SJCRH30 (cell line): ENCODE measurements at places on chromosomes 3 and 15. TPM values are rescaled to one million over a fixed set of nuclear protein-coding genes. Genes with fewer than 3 reads are reported as not detected.

The CYP8B1 gene
- not detected in 2 replicates for total RNA-seq

The CRBN gene
- total RNA-seq: 35.3 and 37.4 TPM in 2 replicates

The GOLGA6L9 gene
- total RNA-seq: 4.7 and 7.3 TPM in 2 replicates

The GORASP1 gene
- 21.0 and 23.1 TPM in 2 replicates for total RNA-seq

The GUCA1C gene
- total RNA-seq: not detected in 2 replicates

The CEMIP gene
- 0.20 and 0.33 TPM in 2 replicates for total RNA-seq

DNA sequence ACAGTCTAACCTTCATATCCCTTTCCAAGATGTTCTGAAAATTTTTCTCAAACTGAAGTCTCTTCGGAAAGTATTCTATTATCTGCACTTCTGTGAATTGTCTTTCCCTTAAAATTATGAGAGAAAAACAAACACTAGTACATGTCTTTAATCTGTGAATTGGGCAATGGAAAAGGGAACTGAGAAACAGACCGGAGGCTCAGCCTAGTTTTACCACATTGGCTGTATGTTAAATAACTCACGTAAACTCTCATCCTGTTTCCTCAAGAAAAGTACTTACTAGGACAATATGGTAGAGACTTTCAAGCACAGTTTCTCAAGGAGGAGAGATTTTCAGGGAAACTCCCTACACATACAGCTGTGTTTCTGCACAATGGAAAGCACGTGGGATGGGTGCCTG, 982.2 kb upstream of the SEMA6D start:
- H3K27me3 ChIP-seq: 0 out of 2 replicates have a peak, but pooled peaks cover 4% of the 10 kb centered on the region
- H3K27ac ChIP-seq: no peak overlapping the region
- no peaks in the 10 kb centered on the region for H3K4me1 ChIP-seq

GRCh38 chr3:4800595-4800994, 178.6 kb upstream of the BHLHE40 start:
- H3K27ac ChIP-seq: no peak overlapping the region
- no peaks in the 10 kb centered on the region for H3K27me3 ChIP-seq
- DNase-seq: no peak
- H3K4me3 ChIP-seq: no peak overlapping the region

GRCh38 chr15:40929660-40930429, 705 bp downstream of the DLL4 start:
- H3K36me3 ChIP-seq: no peaks in the 10 kb centered on the region
- H3K27me3 ChIP-seq: peaks cover 27% of the 10 kb centered on the region
- peak; percentile 77 for DNase-seq
- H3K4me1 ChIP-seq: peaks cover 17% of the 10 kb centered on the region; the same call in 1 of the 2 replicates

DNA sequence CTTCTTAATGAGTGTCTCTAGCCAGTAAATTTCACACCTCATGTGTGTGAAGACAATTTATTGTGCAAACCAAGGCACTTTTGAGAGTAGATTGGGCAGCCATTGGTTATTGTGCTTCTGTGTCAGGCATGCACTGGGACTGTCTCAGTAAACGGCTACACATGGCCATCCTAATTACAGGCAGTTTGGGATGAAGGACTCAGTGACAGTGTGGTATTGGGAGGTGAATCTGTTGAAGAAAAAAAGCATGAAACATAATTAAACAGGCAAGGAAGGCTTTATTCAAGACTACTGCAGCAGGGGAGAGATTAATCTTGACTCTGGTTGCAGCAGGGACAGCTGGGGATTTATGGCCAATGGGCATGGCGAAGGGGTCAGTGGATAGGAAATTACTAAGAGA, 57.8 kb upstream of the NUDT16 start:
- no peaks in the 10 kb centered on the region for H3K4me1 ChIP-seq
- no peak overlapping the region for H3K27ac ChIP-seq
- no peak overlapping the region for H3K4me3 ChIP-seq
- H3K27me3 ChIP-seq: no peaks in the 10 kb centered on the region
- DNase-seq: no peak
- H3K36me3 ChIP-seq: no peaks in the 10 kb centered on the region

- H3K4me1 ChIP-seq: peaks cover 18% of the 10 kb centered on the region
- DNase-seq: no peak
- no peak overlapping the region for H3K27ac ChIP-seq
Observed at GRCh38 chr3:66265649-66266048, 44.8 kb downstream of the SLC25A26 start.

- no peak overlapping the region for H3K27ac ChIP-seq
- no peak for DNase-seq
- H3K4me3 ChIP-seq: no peak overlapping the region
Observed at GRCh38 chr3:119862616-119863015, 80.7 kb downstream of the NR1I2 start.

- no peak overlapping the region for H3K27ac ChIP-seq
- no peak overlapping the region for H3K4me3 ChIP-seq
- no peak for DNase-seq
- no peaks in the 10 kb centered on the region for H3K27me3 ChIP-seq
- H3K36me3 ChIP-seq: no peaks in the 10 kb centered on the region
Observed at GRCh38 chr3:4864503-4864902, 114.7 kb upstream of the BHLHE40 start.

DNA sequence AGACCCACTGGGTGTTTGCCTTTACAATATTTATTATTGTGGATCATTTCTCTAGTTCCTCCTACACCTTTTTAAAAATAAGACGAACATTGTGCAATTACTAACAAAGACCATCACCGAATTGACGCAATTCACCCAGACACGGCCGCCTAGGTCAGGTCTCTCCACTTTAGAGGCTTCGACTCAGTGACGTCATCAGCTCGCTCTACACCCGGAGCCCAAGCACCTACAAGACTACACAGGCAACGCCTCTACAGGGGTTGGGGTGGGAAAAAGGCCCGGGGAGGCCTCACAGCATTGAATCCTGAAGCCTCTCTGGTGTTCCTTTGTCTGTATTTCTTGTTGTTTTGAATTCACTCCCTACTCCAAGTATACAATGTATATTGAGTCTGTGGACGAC, 16.6 kb downstream of the ZIC4 start:
- no peak for DNase-seq
- H3K4me1 ChIP-seq: no peaks in the 10 kb centered on the region
- no peaks in the 10 kb centered on the region for H3K36me3 ChIP-seq
- no peaks in the 10 kb centered on the region for H3K27me3 ChIP-seq
- H3K4me3 ChIP-seq: no peak overlapping the region

DNA sequence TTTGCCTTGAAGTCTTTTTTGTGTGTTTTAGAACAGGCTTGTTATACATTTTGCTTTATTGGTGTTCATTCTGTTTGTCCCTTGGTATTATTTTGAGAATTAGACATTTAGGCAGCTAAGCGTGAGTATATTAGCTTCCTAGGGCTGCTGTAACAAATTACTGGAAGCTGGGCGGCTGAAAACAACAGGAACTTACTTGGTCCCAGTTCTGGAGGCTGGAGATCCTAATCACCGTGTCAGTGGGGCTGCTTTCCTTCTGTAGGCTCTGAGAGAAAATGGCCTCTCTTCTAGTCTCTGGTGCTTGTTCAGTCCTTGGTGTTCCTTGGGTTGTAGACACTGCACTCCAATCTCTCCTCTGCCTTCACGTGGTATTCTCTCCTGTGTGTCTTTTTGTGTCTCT, 142.3 kb downstream of the KLHL25 start:
- H3K4me1 ChIP-seq: peaks cover 6% of the 10 kb centered on the region
- no peaks in the 10 kb centered on the region for H3K27me3 ChIP-seq
- H3K4me3 ChIP-seq: no peak overlapping the region
- H3K36me3 ChIP-seq: peaks cover 24% of the 10 kb centered on the region
- DNase-seq: no peak

GRCh38 chr3:50950591-50950990, 275.9 kb downstream of the DOCK3 start:
- H3K4me3 ChIP-seq: no peak overlapping the region
- no peak overlapping the region for H3K27ac ChIP-seq
- H3K4me1 ChIP-seq: no peaks in the 10 kb centered on the region
- no peaks in the 10 kb centered on the region for H3K36me3 ChIP-seq
- no peaks in the 10 kb centered on the region for H3K27me3 ChIP-seq
- no peak for DNase-seq

- H3K27ac ChIP-seq: no peak overlapping the region
- H3K27me3 ChIP-seq: no peaks in the 10 kb centered on the region
- H3K36me3 ChIP-seq: no peaks in the 10 kb centered on the region
Observed at GRCh38 chr15:66870880-66871388, 168.9 kb downstream of the SMAD6 start.

- H3K27me3 ChIP-seq: no peaks in the 10 kb centered on the region
- H3K27ac ChIP-seq: no peak overlapping the region; the same call in 1 of the 2 replicates
- H3K36me3 ChIP-seq: no peaks in the 10 kb centered on the region
Observed at GRCh38 chr15:39884351-39884750, 35.7 kb downstream of the GPR176 start.

DNA sequence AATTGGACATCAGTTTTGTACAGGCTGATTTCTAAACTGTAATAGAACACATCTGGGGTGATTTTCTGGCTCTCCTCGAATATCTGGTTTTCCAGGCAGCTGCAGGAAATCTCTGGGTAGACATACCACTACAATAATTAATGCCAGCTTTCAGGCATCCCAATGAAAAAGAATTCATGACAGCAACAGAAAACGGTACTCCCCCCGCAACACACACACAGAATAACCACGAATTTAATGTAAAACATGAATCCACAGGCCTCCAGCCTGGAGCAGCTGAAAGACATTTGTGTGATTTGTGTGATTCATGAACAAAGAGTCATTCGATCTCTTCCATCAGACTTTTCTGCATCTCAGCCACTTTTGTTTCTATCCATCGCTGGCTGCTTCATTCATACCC, 262.2 kb downstream of the MAGI1 start:
- peak; percentile 51 for DNase-seq
- peaks cover 14% of the 10 kb centered on the region for H3K4me1 ChIP-seq
- H3K27me3 ChIP-seq: no peaks in the 10 kb centered on the region
- no peaks in the 10 kb centered on the region for H3K36me3 ChIP-seq

DNA sequence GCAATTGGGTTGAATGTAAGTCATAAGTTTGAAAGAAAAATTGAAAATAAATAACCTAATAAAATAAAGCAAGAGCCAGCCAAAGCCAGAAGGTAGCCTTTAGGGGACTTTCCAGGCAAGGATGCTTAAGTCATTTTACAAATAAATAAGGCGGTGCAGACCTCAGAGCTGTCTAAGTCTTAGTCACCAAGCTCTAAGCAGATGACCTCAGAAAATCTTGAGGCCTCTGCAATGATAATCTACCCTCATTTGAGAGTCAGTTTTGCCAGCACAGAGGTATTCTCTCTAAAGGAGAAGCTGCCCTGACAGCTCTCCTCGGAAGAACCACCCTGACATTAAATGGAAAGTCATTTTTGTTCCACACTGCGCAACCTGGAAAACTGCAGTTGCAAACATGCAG, 113.9 kb downstream of the OXNAD1 start:
- no peak for DNase-seq
- no peaks in the 10 kb centered on the region for H3K27me3 ChIP-seq
- peaks cover 17% of the 10 kb centered on the region for H3K4me1 ChIP-seq
- no peaks in the 10 kb centered on the region for H3K36me3 ChIP-seq

DNA sequence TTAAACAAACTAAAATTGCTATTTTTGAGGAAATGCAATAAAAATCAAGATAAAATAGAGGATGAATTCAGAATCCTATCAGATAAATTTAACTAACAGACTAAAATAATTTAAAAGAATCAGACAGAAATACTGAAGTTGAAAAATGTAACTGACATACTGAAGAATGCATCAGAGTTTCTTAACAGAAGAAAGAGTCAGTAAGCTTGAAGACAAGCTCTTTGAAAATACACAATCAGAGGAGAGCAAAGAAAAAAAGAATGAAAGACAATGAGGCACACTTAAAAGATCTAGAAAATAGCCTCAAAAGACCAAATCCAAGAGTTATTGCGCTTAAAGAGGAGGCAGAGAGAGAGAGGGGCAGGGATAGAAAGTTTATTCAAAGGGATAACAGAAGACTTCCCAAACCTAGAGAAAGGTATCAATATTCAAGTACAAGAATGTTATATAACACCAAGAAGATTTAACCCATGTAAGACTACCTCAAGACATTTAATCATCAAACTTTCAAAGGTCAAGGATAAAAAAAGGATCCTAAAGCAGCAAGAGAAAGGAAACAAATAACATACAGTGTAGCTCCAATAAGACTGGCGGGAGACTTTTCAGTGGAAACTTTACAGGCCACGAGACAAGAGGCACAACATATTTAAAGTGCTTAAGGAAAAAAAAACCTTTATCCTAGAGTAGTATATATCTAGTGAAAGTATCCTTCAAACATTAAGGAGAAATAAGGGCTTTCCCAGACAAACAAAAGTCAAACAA, 24.7 kb downstream of the PEAK1 start:
- no peak overlapping the region for H3K27ac ChIP-seq
- no peak for DNase-seq
- H3K4me1 ChIP-seq: no peaks in the 10 kb centered on the region
- no peaks in the 10 kb centered on the region for H3K36me3 ChIP-seq
- H3K4me3 ChIP-seq: no peak overlapping the region

- H3K27me3 ChIP-seq: no peaks in the 10 kb centered on the region
- no peak overlapping the region for H3K4me3 ChIP-seq
- DNase-seq: peak; percentile 70
Observed at GRCh38 chr3:141164852-141165251, 66.8 kb upstream of the PXYLP1 start.

DNA sequence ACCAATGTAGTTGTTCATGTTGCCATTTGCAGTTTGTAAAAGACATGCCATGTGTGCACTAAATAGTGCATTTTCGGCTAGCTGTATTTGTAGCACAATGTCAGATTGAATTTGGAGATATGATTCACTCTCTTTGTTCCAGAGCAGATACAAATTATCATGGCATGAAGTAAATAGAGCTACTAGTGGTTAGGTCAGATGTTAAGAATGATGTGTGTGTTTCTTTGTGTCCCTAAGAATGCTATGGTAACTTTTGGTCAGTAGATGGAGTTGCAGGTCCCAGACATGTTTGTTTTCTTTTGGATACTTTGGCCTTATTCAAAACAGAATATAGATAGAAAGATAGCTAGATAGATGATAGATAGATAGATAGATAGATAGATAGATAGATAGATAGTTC, 595.8 kb downstream of the NLGN1 start:
- H3K4me3 ChIP-seq: no peak overlapping the region
- peak overlapping the region; percentile 3 for H3K27ac ChIP-seq
- peak; percentile 3 for DNase-seq
- no peaks in the 10 kb centered on the region for H3K27me3 ChIP-seq
- no peaks in the 10 kb centered on the region for H3K36me3 ChIP-seq

- no peaks in the 10 kb centered on the region for H3K4me1 ChIP-seq
- no peak overlapping the region for H3K4me3 ChIP-seq
- no peak overlapping the region for H3K27ac ChIP-seq
- no peaks in the 10 kb centered on the region for H3K36me3 ChIP-seq
- DNase-seq: no peak
Observed at GRCh38 chr3:194858382-194858781, 172.7 kb downstream of the FAM43A start.

GRCh38 chr3:154730186-154730585, 300.2 kb upstream of the GPR149 start:
- no peaks in the 10 kb centered on the region for H3K36me3 ChIP-seq
- no peak for DNase-seq
- no peaks in the 10 kb centered on the region for H3K4me1 ChIP-seq
- H3K27ac ChIP-seq: no peak overlapping the region
- H3K4me3 ChIP-seq: no peak overlapping the region

GRCh38 chr15:70024521-70024920, 73.2 kb downstream of the TLE3 start:
- no peaks in the 10 kb centered on the region for H3K36me3 ChIP-seq
- peaks cover 49% of the 10 kb centered on the region for H3K4me1 ChIP-seq
- H3K4me3 ChIP-seq: no peak overlapping the region
- DNase-seq: no peak
